ENCODE measurements at places on chromosomes 4 and X.

GRCh38 chr4:41339812-41340809 lies 83.4 kb downstream of the UCHL1 start:
- no peak for DNase-seq

- no peak for DNase-seq
Measured at GRCh38 chrX:96126182-96126581, 558.5 kb upstream of the DIAPH2 start.

- no peak for DNase-seq
Measured at GRCh38 chr4:89319756-89320155, 12.2 kb upstream of the GPRIN3 start.

- DNase-seq = no peak
Measured at GRCh38 chrX:19772822-19773628, 114.4 kb downstream of the SH3KBP1 start.

GRCh38 chr4:104404361-104404760 lies 90.3 kb downstream of the CXXC4 start:
- no peak for DNase-seq

- DNase-seq = no peak
Measured at GRCh38 chrX:110536816-110537215, 178.2 kb downstream of the RTL9 start.

GRCh38 chr4:161466316-161466715 lies 697.5 kb downstream of the FSTL5 start:
- DNase-seq = no peak

- DNase-seq = no peak
Measured at GRCh38 chrX:2416851-2417604, 83.7 kb downstream of the DHRSX start.

DNA sequence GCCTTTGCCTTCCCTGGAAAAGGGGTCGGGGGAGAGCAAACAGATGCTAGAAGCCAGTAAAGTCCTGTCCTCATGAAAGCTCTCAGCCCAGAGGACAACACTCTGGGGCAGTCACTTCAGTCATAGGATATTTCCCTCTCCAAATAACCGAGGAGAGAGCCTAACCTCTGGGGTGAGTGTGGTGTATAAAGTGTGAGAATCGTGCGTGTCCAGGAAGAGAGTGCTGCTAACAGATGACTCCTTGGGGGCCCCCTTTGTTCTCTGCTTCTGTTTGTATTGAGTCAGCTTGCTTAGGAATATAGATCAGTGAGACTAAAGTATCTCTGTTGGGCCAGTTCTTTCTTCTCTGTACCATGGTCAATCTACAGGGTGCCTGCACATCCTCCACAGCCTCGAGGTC lies 247.2 kb downstream of the PALLD start:
- no peak for DNase-seq

DNA sequence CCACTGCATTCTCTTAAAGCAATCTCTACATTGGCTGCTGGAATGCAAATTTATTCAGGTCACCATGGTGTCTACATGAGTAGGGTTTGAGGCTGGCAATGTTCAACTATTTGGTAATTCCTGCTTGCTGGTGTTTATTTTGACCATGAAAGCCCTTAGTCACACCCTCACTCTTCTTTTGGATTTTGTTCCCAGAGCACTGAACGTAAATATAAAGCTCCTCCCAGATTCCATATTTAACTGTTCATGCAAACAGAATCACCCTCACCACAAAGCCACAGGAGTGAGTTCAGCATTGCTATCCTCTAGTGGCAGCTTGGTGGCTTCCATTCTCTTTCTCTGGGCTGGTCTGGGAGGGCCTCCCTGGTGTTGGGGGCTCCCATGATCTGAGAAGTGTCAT lies 82.8 kb downstream of the LNX1 start:
- no peak for DNase-seq

DNA sequence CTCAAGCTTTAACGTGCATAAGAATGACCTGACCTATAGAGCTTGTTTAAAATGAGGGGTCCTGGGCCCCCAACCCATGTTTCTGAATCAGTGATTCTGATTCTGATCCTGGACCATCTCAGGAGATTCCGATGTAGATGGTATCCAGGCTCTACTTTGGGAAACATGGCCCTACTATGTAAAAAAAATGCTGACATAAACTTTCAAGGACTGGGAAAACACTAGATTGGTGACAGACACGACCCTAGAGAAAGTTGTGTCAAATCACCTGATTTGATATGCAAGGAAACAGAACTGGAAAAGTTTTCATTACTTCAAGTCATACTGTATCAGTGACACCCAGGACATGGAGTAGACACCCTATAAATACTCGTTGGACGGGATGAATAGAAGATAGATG lies 328.5 kb downstream of the HNRNPD start:
- DNase-seq = no peak

DNA sequence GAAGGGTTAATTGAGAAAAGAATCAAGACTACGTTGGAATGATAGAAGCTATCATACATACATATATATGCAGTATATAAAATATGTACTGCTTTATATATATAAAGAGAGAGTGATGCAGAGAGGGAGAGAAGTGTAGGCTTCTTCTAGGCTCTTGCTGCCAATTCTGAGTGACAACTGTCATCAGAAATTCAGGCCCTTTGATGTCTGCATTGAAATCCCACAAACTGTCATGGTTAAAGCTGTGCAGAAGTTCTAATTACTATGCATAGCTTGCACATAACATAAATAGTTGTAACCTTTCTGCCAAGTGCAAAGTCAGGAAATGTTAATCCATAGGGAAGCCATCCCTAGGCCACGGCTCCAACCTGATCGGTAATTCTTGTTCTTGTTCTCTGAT lies 251.0 kb downstream of the STIM2 start:
- no peak for DNase-seq

GRCh38 chr4:104113850-104114249 lies 380.8 kb downstream of the CXXC4 start:
- no peak for DNase-seq

DNA sequence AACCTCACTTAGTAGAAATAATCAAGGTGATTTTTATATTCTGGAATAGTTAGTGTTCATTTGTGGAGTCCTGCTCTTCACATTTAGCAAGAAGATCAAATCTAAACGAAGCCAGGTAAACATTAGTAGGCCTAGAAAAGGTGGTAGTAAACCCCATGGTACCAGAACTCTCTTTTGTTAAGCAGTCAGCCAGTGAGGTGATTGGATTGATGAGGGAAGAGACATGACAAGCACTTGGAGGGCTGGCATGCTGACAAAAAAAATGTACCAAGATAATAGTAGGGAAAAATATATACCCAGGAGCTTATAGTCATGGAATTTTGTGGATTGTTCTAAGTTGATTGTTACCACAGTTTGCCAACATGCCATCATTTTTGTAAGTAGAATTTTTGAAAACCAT lies 163.8 kb downstream of the BANK1 start:
- DNase-seq = no peak

GRCh38 chrX:6849716-6850414 lies 297.6 kb upstream of the STS start:
- DNase-seq = no peak

DNA sequence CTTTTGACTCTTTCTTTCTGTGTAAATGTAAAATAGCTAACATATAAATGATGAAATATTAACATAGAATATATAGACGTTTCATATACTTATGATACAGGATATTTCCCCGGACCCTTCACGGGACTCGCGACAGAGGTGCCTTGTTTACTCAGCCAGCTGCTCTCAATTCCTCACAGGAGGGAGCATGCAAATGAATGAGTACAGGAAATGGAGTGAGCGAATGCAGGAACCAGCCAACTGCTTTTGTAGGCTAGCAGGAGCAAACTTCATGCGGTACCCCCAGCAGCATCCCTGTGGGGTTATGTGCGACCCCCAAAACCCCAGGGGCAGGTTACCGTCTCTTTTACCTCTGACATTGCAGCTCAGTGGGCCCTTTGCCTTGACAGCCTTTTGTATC lies 110.3 kb upstream of the PDHA2 start:
- no peak for DNase-seq

DNA sequence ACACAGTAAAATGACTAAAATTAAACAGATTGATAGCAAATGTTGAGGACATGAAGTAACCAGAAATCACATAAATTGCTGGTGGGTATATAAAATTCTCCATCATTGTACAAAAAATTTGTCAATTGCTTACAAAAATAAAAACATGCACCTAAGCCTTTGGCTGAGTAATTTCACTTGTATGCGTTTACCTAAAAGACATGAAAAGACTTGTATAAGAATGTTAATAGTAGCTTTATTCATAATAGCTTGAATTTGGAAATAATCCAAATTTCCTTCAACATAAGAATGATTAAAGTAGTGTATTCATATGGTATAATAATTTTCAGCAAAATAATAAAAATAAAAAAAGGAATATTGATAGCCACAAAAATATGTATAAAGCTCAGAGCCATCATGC lies 37.7 kb downstream of the PDHA2 start:
- no peak for DNase-seq

DNA sequence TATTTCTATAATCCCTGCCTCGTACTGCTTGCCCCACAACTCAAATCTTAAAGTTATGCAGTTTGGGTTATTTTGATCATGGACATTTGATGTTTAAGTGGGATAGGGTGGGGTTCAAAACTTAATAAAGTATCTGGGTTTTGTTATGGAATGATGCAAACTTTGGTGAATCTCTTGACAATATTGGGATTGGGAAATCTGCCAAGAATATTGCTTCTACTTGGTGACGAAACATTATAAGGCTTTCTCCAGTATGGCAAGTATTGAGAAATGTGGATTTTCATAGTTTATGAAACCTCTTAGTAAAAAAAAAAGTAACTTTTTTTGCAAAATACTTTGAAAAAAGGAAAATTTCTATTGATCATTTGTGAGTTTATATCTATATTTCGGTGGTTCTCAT lies 130.8 kb upstream of the SFRP2 start:
- no peak for DNase-seq

- no peak for DNase-seq
Measured at GRCh38 chr4:102533904-102534303, 32.7 kb downstream of the NFKB1 start.

DNA sequence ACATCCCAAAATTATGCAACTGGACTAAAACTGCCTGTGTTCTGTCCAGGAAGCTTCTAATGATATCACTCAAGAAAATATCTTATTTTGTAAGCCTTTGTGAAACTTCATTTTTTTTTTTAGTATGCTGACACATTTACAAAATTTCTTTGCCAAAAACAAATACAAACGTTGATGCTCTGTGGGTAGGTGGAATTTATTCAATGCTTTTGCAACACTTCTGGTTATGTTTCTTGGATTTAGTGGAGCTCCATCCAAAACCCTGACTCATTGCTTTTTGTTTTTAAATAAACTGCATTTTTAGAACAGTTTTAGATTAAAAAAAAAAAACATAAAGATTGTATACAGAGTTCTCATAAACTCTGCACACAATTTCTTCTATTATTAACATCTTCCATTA lies 250.9 kb upstream of the MAOA start:
- DNase-seq = no peak

DNA sequence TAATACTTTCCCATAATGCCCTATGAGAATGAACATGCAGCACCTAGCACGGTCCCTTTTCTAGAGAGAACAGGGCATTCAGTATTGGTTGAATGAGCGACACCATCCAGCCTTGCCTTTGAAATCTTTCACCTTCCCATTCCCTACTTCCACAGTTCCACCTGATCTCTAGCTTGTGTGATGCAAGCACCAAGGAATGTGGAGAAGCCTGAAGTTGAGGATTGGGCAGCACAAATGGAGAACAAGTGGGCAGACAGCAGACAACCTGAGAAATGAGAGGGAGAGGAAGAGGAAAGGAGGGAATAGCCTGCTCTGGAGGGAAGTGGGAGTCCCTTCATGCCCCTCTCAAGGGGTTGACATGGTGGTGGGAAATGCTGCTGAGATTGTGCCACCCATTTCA lies 365.1 kb upstream of the CXorf51A start:
- no peak for DNase-seq

Measured in PC-9 (cell line).